ENCODE measurements at places on chromosomes 6 and 20. TPM values are rescaled to one million over a fixed set of nuclear protein-coding genes. Genes with fewer than 3 reads are reported as not detected.

DNA sequence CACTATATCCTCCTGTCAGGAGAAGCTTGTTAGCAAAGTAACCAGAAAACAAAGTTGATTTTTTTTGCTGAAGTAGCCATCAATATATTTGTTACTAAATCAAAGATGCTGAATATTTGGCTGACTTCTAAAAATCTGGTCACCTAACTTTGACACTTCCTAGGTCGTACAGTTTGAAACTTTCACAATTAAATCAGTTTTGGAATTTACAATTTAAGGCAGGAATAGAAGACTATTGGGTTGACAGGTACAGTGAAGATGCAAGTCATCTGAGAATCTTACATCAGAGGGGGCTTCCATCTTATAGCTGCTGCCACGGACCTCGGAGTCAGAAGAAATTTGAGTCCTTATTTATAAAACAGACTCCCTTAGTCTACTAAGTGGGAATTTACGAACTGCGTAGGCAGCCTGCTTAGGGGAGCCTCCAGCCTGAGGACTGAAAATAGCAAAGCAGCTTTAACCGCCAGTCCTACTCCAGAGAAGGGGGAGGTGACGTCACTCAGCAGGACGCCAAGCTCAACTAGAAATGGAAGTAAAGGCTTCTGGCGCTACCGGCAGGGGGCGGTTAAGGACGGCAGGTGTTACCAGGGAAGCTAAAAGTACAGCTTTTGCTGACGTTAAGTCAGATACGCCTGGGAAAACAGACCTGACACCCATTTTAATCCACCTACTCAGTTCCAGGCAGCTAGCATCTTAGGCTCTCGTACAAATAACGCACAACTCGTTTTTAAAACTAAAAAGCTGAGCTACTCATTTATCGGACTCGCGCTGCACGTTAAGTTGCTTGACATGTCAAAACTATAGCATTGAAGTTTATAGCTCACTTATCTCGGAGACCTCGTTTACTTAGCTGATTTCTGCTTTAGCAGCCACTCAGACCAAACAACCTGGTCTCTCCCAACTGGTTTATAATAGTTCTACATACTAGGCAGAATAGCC, 61.1 kb upstream of the HFE start:
- peak; percentile 98 for DNase-seq

DNA sequence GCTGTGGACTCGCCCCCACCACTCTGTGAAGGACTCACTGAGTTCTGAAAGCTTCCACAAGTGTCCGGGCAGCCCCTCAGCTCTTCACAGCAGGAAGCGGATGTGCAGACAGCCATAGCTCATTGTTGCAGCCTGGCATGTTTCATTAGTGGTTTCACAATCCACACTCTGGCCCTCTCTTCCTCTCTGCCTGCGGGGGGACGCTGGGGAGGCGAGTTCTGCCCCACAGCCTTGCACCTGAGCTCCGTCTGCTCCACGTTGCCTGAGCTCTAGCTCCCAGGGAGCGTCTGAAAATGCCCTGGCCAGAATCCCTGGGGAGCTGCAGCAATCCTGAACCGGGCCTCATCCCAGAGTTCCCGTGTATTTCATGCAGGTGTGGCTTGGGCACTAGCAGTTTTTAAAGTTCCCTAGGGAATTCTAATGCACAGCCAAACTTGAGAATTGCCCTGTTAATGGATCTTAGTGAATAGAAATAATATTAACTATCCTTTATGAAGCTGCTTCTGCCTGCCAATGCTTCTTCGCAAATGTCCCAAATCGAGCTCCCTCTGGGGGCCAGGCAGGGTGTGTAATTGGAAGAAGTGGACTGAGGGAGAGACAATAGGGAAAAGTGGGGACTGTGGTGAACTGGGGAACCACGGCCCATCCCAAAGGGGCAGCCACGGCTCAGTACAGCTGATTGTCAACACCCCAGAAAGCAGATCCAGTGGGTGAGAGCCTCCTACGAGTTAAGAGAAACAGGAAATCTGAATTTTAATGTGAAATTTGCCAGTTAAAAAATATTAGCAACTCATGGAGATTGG, 51.5 kb downstream of the CTCFL start:
- DNase-seq: peak; percentile 29

DNA sequence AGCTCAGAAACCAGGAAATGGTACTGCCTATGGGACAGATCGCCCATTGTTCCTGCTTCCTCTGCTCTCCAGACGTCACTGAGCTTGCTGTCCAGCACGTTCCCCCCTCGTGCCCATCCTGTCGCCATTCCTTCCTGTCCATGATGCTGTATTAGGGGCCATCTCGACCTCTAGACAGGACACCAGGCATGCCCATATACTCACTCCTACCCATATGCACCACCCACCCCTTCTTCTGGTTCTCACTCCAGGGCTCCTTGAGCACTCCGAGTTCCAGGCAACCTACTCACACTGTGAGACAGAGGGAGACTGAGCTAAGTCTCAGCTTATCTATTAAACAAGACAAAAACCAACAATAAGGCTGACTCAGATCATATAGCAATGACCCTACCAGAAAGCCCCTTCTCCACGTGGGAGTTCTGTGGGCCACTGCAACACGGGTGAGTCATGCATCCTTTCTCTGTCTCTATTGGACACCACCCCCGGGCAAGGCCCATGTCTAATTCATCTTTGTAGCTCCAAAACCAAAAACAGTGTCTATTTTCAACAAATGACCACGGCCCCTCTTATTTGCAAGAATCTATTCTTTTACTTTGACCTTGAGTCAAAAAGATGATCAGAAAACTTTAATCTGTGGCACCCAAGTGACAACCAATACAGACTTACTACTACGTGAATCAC, 65.7 kb downstream of the PSMG4 start:
- peak; percentile 96 for DNase-seq

GRCh38 chr6:30787954-30788353, 43.6 kb upstream of the IER3 start:
- DNase-seq: peak; percentile 71

DNA sequence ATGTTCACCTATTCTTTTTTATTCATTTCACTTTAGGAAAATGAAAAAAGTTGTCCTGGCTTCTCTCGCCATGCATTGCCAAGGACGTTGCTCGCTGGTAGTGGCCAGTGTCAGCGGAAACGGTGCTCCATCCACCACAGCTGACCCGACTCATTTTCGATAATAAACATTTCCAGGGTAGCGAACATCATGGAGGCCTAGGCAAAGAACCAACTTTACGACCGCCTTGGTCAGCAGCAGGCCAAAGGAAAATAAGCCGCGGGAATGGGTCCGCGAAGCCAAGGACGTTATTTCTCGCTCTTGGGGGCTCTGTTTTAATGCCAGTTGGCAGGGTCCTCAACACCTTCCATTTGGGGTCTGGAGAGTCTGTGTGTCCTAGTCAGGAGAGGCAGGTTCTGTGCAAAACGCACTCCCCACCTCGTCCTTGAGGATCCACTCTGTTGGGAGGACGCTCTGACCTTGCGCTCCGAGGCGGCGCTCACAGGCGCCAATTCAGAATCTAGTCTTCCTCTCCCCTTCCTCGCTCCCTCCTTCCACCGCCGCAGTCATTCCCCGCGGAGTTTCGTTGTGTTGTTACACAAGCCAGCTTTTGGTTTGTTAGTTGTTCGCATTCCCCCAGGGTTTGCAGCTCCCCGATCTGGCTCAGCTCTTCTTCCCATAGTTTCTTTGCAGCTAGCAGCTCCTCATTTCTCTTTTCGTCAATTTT, 4.1 kb upstream of the PAX1 start:
- DNase-seq: no peak

DNA sequence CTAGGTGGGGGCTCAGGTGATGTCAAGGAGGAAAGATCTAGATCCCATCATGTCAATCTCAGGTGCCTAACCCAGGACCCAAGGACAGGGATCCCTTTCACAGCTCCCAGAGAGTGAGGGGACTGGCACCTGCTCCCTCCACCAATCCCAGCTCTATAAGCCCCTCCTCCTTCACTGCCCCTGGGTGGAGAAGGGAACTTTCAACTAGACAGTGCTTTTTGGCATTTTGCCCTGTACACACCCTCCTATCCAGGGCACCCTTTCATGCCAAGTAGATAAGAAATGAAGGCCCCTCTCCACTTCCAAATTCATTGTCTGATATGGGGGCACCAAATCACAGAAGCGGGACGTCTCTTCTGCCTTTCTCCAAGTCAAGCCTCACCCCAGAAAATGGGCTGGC, 61.6 kb downstream of the MDGA1 start:
- DNase-seq: no peak

Gene IRF4
- not detected for total RNA-seq

Gene ZNF165
- 0.71 TPM for total RNA-seq

Gene NNAT
- total RNA-seq: not detected

Gene HLA-DQB1
- 0.51 TPM for total RNA-seq

Gene DEFB132
- not detected for total RNA-seq

Data from Daoy (cell line).